ENCODE measurements at places on chromosomes 5 and 9. TPM values are rescaled to one million over a fixed set of nuclear protein-coding genes. Genes with fewer than 3 reads are reported as not detected.

DNA sequence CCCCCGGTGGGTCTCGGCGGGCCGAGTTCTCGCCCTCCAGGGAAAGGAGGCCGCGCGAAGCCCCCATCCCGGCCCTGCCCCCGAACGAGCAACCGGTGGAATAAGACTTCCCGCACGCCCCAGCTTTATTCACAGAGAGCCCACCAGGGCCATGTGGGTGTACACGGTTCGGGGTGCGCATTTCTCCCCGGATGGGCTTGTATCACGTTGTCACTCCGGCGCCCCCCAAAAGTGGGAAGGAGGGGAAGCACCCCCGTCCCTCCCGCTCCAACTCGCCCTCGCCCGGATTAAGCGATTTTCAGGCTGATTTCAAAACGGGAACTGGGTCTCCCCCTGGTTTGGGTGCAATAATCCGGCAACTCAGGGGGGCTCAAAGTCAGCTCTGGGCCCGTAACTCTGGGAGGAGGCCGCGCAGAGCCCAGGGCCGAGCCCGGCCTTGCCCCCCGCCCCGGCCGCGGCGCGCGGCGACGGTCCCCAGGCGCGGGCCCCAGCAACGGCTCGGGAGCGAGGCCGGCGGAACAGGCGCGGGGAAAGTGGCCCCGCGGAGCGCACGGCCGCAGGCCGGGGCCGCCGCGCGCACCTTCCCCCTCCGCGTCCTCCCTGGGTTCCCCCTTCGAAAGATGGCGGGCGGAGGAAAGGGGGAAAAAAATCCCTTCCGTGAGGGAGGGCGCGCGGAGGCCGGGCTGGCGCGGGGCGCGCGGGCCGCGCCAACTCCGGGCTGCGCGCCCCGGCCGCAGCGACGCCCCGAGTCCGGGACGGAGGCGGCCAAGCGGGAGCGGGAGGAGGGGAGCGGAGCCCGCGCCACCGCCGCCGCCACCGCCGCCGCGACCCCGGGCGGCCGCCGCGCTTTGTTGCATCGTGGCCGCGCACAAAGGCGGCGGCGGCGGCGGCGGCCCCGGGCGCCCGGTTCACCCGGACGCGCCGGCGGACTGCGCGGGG is 644 bp downstream of the BRD3 start:
- DNase-seq: no peak

CCIN gene
- not detected for total RNA-seq

GRCh38 chr5:34608859-34609648 is 47.1 kb upstream of the RAI14 start:
- no peak for DNase-seq

FOXD4L3 gene
- not detected for total RNA-seq

- DNase-seq: no peak
Observed at GRCh38 chr9:5853617-5854016, 20.7 kb upstream of the ERMP1 start.

DNA sequence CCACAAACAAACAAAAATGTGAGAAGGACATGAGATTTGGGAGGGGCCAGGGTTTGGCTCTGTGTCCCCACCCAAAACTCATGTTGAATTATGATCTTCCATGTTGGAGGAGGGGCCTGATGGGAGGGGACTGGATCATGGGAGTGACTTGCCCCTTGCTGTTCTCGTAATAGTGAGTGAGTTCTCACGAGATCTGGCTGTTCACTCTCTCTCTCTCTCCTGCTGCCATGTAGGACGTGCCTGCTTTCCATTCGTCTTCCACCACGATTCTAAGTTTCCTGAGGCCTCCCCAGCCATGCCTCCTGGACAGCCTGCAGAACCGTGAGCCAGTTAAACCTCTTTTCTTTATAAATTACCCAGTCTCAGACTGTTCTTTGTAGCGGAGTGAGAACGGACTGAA is 118.7 kb downstream of the RXRA start:
- no peak for DNase-seq

GABRP gene
- not detected for total RNA-seq

OLFML2A gene
- 6.8 TPM for total RNA-seq

MSMP gene
- total RNA-seq: not detected
